ENCODE measurements at places on chromosomes 12 and 14. TPM values are rescaled to one million over a fixed set of nuclear protein-coding genes. Genes with fewer than 3 reads are reported as not detected.
A peak's percentile ranks its signal among the peaks of the same experiment; 100 is the strongest.

FSCB gene
- 0.66 TPM for total RNA-seq

RAD51AP1 gene
- total RNA-seq: 0.60 TPM

GNG2 gene
- total RNA-seq: 54.3 TPM

LALBA gene
- total RNA-seq: not detected

PPFIA2 gene
- 20.3 TPM for total RNA-seq

SARNP gene
- 62.8 TPM for total RNA-seq

NEUROD4 gene
- not detected for total RNA-seq

KRT7 gene
- 8.5 TPM for total RNA-seq

DNA sequence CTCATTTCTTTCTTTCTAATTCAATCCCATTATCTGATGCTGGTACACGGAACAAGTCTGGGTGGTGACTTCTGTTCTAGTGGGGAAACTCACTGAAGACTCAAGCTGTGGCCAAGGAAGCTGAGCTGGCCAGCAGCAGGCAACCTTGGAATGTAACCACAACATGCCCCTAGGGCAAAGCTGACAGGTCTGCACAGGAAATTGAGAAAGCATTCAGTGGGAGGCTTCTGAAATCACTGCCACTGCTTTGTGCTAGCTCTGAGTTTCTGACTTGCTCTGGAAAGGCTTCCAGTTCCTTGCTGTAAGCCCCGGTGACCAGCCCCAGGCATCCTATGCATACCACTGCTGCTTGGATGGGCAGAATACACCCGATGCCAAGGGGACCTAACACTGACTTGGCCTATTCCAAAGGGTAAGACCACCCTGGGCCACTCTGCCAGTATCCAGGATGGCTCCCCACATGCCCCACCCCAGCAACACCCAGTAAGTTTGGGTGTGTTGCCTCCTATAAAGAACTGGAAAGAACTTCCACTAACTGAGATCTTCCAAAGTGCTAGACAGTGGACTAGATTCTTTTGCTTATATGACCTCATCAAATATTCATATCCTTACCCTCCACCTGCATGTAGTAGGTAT, 84.5 kb upstream of the CDKN3 start:
- no peaks in the 10 kb centered on the region for H3K27me3 ChIP-seq
- no peak overlapping the region for H3K4me3 ChIP-seq
- peaks cover 2% of the 10 kb centered on the region for H3K4me1 ChIP-seq
- H3K36me3 ChIP-seq: no peaks in the 10 kb centered on the region
- H3K27ac ChIP-seq: no peak overlapping the region
- DNase-seq: no peak

- DNase-seq: no peak
- H3K4me3 ChIP-seq: no peak overlapping the region
- H3K27ac ChIP-seq: no peak overlapping the region
- no peaks in the 10 kb centered on the region for H3K36me3 ChIP-seq
Measured at GRCh38 chr12:121741743-121742142, 29.2 kb downstream of the TMEM120B start.

GRCh38 chr12:95554532-95555071, 3.3 kb upstream of the USP44 start:
- no peak overlapping the region for H3K27ac ChIP-seq
- H3K27me3 ChIP-seq: no peaks in the 10 kb centered on the region
- no peak overlapping the region for H3K4me3 ChIP-seq
- no peaks in the 10 kb centered on the region for H3K4me1 ChIP-seq
- no peaks in the 10 kb centered on the region for H3K36me3 ChIP-seq
- no peak for DNase-seq

- peak overlapping the region; percentile 90 for H3K27ac ChIP-seq
- no peaks in the 10 kb centered on the region for H3K27me3 ChIP-seq
- peaks cover 30% of the 10 kb centered on the region for H3K4me1 ChIP-seq
- H3K4me3 ChIP-seq: peak overlapping the region; percentile 79
Measured at GRCh38 chr12:121537814-121538698, 42.8 kb downstream of the KDM2B start.

- no peaks in the 10 kb centered on the region for H3K36me3 ChIP-seq
- H3K27ac ChIP-seq: no peak overlapping the region
- DNase-seq: no peak
- no peak overlapping the region for H3K4me3 ChIP-seq
- no peaks in the 10 kb centered on the region for H3K4me1 ChIP-seq
Measured at GRCh38 chr12:111041091-111041490, 120.7 kb upstream of the MYL2 start.

DNA sequence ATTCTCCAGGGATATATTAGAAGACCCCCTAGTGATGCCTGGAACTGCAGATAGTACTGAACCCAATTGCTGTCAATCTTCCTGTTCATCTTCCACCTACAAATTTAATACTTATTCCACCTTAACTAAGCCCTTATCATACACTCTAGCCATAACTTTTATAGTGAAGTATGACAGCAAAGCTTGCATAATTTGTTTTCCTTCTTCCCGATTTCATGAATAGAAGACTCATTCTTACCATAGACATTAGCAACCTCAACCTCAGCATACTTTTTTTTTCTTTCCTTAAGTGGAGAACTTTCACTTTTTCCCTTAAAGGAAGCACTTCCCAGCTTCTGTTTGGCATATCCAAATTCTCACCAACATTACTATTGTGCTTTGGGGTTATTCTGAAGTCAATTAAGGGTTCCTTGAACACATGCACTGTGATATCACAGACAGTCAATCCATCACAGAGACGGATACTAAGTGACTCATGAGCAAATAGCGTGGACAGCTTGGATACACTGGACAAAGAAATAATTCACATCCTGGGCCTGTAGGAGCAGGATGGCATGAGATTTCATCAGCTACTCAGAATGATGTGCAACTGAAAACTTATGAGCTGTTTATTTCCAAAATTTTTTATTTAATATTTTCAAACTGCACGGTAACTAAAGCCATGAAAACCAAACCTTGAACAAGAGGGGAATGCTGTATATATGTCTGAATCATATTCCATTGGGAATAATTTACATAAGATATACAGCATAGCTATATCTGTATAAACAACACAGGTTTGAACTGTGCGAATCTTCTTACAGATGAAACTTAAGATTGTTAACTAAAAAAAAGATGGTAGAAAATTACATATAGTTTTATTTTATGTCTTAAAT, 63.9 kb downstream of the SYT1 start:
- H3K36me3 ChIP-seq: no peaks in the 10 kb centered on the region
- H3K27ac ChIP-seq: no peak overlapping the region
- no peaks in the 10 kb centered on the region for H3K27me3 ChIP-seq
- no peak overlapping the region for H3K4me3 ChIP-seq
- DNase-seq: no peak
- no peaks in the 10 kb centered on the region for H3K4me1 ChIP-seq

DNA sequence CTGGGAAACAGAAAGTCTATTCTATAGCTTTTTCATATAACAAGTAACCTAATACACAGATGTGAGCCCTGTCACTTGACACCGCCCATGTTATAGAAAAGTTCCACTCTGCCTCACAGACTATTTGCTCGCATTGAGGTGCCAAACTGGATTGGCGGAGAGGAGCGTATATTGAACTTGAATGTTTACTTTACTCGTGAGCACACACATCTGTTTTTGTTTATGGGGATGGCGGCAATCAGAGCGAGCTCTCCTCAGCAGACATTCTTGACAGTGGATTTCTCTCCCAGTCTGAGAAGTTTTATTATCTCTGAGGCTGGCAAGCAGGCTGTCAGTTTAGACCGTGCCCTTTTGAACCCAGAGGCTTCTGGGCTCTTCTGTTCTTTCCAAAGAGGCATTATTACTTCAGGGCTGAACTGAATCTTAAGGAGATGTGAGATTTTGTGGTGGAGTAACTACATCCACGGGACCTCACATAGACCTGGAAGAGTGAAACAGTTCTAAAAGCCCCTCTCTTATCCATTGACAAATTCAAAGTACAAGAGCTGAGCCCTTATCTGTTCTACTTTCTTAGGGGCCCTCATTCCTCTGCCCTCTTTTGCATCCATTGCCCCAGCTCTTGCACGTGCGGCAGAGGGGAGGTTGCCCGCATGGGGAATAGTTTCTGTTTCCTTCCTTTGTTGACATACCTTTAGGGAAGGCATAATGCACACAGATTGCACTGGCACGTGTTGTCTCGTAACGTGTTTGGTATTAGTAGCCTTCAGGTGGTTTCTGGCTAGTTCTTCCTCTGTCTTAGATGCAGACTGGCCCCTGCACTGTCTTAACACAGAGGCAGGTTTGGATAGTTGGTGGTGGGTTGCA, 68.2 kb downstream of the DRAM1 start:
- no peaks in the 10 kb centered on the region for H3K36me3 ChIP-seq
- H3K4me1 ChIP-seq: no peaks in the 10 kb centered on the region
- no peaks in the 10 kb centered on the region for H3K27me3 ChIP-seq
- no peak overlapping the region for H3K4me3 ChIP-seq

GRCh38 chr14:24422261-24422660, 7.2 kb downstream of the CBLN3 start:
- H3K4me3 ChIP-seq: no peak overlapping the region
- DNase-seq: no peak
- H3K27ac ChIP-seq: no peak overlapping the region
- no peaks in the 10 kb centered on the region for H3K4me1 ChIP-seq
- H3K27me3 ChIP-seq: no peaks in the 10 kb centered on the region

DNA sequence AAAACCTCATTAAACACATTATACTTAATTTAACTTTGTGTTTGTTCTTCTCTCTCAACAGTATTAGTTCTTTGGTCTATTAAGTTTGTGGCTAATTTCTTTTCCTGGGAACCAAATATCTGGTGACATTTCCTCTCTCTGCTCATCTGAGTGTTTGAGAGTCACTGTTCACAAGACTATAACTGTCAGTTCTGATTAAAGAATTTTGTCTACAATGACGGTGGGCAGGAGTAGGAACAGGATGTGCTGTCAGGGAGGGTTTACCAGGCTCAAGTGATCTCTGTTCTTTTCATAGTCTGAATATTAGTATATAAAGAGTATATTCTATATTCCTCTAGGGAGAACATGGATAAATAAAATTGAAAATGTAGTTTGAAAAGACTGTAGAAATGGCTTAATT, 92.9 kb downstream of the ALG10B start:
- H3K27ac ChIP-seq: no peak overlapping the region
- DNase-seq: no peak
- no peaks in the 10 kb centered on the region for H3K27me3 ChIP-seq
- H3K4me3 ChIP-seq: no peak overlapping the region

DNA sequence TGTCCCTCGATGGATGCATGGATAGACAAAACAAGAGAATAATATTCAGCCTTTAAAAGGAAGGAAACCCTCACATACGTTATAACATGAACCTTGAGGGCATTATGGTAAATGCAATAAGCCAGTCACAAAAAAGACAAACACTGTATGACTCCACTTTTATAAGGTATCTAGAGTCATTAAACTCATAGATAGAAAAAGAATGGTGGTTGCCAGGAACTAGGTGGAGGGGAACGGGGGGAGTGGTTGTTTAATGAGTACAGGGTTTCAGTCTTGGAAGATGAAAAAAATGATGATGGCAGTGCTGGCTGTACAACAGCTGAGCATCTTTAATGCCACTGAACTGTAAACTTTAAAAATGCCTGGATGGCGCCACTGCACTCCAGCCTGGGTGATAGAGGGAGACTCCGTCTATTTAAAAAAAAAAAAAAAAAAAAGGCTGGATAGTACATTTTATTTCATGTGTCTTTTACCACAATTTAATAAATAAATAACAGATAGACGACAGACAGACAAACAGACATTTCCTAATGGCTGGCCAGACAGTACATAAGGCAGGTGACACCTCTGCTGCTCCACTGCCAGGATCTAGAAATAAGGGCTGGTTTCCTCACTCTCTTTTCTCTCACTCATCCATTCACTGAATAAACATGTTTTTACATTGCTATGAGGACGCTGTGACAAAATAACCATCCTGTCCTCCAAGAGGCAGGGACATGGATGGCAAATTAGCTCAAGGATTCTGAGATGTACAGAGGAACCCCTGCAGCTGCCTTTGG, 118.8 kb downstream of the FOXN3 start:
- H3K27ac ChIP-seq: no peak overlapping the region
- DNase-seq: no peak
- no peaks in the 10 kb centered on the region for H3K27me3 ChIP-seq
- H3K4me3 ChIP-seq: no peak overlapping the region
- H3K4me1 ChIP-seq: no peaks in the 10 kb centered on the region

DNA sequence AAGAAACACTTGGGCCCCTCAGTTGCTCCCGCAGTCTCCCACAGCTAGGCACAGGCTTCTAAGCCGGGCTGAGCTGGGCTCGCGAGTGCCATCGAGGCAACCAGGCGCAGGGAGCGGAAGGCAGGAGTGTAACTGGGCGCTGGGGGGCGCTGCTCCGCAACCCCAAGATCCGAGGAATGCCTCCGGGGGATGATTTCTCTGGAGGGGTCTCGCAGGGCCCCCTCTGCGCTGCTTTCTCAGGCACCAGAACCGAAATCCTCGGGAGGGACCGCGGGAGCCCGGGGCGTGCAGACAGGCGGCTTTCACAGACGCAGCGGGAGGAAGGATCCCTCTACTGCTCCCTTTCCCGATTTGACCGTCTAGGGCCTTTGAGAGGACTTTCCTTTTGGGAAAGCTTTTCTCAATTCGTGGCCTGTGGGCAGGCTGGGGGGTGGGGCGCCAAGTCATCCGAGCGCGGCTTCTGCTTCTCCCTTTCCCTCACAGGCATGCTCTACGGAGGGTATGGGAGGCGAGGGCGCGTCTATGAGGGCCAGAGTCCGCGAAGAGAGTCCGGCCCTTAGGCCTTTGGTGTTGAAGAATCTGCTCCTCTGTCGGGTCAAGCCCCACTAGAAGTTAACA, 4.3 kb upstream of the NKX2-1 start:
- no peak for DNase-seq
- H3K4me3 ChIP-seq: no peak overlapping the region
- H3K4me1 ChIP-seq: peaks cover 18% of the 10 kb centered on the region
- peaks cover 100% of the 10 kb centered on the region for H3K27me3 ChIP-seq

- no peaks in the 10 kb centered on the region for H3K27me3 ChIP-seq
- no peak for DNase-seq
- no peaks in the 10 kb centered on the region for H3K4me1 ChIP-seq
- H3K36me3 ChIP-seq: no peaks in the 10 kb centered on the region
Measured at GRCh38 chr12:117328556-117329100, 32.8 kb downstream of the NOS1 start.

DNA sequence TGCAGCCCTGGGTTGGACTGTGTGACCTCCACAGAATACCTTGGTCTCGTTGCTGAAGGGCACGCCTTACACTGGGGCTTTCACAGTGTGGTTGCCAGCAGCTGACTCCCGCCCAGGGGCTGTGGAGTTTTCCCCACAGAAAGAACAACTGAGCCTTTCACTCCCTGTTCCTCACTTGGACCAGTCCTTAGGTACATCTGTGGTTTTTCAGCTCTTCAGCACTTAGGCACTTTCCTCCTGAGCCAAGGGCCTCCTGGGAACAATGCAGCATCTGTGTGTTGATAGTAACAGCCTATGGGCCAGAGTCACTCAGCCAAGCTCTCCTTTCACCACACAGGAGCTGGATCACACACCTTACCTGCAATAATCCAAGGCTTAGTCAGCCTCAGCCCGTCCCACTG, 25.0 kb downstream of the ERP27 start:
- H3K27me3 ChIP-seq: no peaks in the 10 kb centered on the region
- H3K4me1 ChIP-seq: peaks cover 21% of the 10 kb centered on the region
- no peaks in the 10 kb centered on the region for H3K36me3 ChIP-seq
- H3K4me3 ChIP-seq: no peak overlapping the region

DNA sequence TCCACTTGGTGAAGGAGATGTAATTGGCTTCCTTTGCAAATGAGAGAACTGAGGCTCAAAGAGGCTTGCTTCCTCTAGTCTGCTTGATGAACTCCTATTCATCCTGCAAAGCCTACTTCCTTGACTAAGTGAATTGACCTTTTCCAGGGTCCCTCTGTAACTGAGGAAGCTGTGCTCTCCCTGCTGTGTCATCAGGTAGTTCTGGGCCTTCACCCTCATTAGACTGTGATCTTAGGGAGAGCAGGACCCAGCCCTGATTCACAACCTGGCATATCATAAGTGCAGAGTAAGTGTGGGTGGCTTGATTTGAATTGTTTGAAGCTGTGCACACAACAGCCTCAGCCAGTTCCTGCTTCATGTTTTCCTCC, 16.3 kb downstream of the ASB2 start:
- no peaks in the 10 kb centered on the region for H3K27me3 ChIP-seq
- DNase-seq: no peak
- H3K27ac ChIP-seq: no peak overlapping the region
- H3K4me1 ChIP-seq: peaks cover 41% of the 10 kb centered on the region
- no peak overlapping the region for H3K4me3 ChIP-seq
